ENCODE measurements at places on chromosomes 5 and 9. TPM values are rescaled to one million over a fixed set of nuclear protein-coding genes. Genes with fewer than 3 reads are reported as not detected.

Gene SLC25A46
- total RNA-seq, result 35.4 TPM

Gene RAD23B
- total RNA-seq, result 111 TPM

Gene PLCXD3
- total RNA-seq, result not detected

Gene FST
- total RNA-seq, result 0.65 TPM

Gene ARHGEF28
- 0.12 TPM for total RNA-seq

Gene THBS4
- total RNA-seq, result 2.2 TPM

Gene SLC6A18
- total RNA-seq, result not detected

Gene N4BP3
- 3.2 TPM for total RNA-seq

Gene UBE2QL1
- total RNA-seq, result not detected

Gene STOML2
- total RNA-seq, result 162 TPM

Measured in activated CD4-positive, alpha-beta memory T cell treated with anti-CD3 and anti-CD28 coated beads for 36 hours (primary cell).